ENCODE measurements at places on chromosomes 16 and 17.

- peak; percentile 55 for DNase-seq
These were observed 18.8 kb upstream of the ASGR2 start for GRCh38 chr17:7133424-7133823.

- no peak for DNase-seq
These were observed 77.6 kb downstream of the NXN start for GRCh38 chr17:901964-902363.

GRCh38 chr16:48137822-48138221, 18.0 kb downstream of the ABCC12 start:
- no peak for DNase-seq

DNA sequence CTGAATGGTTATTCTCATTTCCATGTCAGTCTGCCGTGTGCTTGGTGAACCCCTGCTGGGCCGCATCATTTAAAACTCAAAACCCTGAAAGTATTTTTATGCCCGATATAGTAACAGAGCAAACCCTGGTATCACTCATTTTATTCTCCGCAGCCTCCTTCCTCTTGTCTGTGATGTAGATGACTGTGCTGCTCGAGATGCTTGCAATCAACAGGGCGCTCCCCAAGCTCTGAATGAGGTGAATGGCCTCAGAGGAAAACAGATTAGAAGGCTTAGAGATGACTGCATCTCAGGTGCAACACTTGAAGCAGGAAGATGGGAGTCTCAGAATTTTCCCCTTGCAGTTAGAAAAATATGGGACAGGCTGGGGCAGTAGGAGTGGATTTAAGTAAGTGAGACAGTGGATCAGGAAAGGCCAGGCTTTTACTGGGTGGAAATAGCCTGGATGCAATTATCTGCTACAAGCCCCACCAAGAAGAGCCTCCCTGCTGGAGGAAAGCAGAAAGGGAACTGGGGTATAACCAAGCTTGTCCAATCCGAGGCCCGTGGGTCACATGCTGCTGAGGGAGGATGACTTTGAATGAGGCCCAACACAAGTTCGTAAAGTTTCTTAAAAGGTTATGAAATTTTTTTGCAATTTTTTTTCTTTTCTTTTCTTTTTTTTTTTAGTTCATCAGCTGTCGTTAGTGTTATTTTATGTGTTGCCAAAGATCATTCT, 166.9 kb downstream of the CDH13 start:
- no peak for DNase-seq

- DNase-seq, result no peak
These were observed 177.0 kb upstream of the C16orf82 start for GRCh38 chr16:26889740-26890139.

GRCh38 chr16:57997528-57998265, 2.8 kb downstream of the ZNF319 start:
- DNase-seq, result no peak

DNA sequence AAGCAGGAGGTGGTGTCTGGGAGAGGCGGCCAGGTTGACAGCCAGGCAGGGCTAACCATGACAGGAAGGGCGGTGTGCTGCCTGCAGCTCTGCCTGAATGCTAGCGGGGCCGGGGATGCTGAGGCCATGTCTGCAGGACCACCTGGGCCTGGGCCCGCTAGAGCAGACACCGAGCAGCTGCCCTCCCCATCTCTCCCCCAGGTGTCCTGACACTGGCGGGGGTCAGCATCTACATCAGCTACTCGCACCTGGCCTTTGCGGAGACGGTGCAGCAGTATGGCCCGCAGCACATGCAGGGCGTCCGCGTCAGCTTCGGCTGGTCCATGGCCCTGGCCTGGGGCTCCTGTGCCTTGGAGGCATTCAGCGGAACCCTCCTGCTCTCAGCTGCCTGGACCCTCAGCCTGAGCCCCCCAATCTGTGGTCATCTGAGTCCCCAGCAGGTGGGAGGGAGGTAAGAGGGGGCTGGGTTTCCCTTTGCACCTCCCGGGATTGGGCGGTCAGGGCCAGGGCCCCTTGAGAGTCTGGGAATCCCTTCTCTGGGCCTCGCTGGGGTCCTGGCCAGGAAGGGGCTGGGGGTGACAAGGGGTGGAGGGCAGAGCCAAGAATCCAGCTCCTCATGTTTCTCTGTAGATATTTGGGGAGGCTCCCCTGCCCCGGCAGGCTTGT, 7.5 kb downstream of the TMEM235 start:
- peak; percentile 22 for DNase-seq

- no peak for DNase-seq
These were observed 3.8 kb downstream of the OR4D2 start for GRCh38 chr17:58170622-58171021.

- DNase-seq, result peak; percentile 3
These were observed 123.5 kb downstream of the CBLN1 start for GRCh38 chr16:49158029-49158642.

DNA sequence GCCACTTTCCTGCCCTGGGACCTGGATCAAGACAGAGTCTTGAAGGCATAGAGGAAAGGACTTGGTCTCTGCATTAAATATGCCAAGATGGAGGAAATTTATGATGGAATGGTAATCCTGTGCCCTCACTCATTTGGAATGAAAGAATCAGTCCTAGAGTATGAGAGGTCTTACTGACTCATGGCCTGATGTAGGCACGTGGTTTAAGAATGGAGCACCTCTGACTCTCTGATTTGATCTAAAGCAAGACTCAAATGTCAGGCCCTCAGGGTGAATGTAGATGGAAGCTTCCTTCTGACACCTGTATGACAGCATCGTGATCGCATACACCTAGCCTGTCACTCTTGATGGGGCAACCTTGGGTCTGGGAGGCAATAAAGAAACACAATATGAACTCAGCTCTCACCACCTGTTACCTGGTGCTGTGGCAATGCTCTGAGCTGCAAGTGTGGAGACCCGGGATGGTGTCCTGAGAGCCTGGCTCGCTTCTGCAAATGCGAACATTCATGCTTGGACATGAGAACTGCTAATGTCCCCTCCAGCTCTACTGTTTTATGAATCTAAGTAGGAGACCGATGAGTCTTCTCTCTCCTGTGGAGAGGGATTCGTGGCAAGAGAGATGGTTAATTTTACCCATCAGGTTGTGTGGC, 229.9 kb downstream of the ABCC12 start:
- DNase-seq, result no peak

- peak; percentile 53 for DNase-seq
These were observed 13.6 kb downstream of the CLEC16A start for GRCh38 chr16:10957771-10958482.

DNA sequence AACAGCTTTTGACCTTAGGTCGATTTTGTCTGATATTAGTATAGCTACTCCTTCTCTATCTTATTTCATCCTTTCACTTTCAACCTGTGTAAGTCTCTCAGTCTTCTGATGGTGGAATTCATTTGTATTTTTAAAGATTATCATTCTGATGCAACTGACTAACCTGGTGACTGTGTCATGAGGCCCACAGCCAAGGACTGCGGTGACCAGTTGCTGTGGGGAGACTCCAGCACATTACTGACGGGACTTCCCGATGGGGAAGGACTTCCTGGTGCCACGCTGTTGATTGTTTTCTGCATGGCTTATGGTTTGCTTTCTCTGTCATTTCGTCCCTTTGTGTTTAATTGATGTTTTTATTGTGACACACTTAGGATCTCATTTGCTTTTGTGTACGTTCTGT, 34.2 kb downstream of the RMI2 start:
- no peak for DNase-seq

DNA sequence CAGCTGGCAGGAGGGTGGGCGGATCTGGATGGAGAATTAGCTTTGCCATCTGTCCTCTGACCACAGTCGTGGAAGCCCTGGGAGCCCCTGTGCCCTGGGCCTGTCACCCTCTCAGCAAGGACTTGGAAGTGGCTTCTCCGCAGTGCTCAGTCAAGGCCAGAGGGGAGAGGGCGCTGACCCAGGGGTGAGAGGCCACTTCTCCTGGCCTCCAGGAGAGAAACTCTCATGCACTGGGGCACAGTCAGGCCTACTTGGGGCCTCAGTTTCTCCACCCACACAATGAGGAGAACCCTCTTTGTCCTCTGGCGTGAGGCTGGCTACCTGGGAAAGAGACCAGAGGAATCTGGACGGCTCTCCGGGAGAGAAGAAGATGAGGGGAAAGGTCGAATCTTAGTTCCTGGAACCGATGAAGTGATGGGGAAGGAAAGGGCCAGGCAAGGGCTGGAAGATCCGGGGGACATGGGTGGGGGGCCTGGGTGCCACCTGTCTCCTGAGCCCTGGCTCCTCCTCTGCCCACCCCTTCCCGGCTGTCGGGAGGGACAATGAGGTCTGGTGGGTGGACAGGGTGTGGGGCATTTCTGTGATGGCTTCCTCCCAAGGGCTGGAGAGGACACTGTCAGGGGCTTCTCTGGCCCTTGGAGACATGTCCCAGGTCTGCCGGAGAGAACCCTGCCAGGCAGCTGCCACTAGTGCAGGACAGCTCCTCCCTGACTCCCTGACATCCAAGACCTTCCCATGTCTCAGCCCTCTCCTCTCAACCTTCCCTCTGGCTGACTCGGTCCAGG, 9.0 kb upstream of the ARHGAP27 start:
- peak; percentile 4 for DNase-seq

DNA sequence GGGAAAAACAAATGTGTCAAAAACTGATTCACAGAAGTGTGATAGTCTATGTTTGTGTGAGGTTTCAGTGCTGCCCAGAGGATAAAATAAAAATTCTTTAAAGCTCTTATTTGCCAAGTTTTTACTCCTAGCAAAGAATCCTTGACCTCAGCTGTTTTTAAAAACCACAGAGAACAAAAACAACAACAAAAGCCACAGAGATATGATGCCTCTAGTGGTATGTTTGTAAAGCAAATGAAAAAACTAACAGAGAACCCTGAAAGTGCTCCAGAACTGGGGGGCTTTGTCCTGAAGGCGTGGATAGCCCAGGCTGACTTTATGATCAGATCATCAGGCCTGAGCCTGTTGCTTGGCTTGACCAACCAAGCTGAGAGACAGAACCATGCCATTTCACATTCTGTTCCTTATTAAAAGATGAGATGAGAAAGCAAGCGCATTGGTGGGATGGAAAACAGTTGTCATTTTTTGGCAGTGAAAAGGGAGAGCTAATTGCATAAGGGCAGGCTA, 411.0 kb downstream of the CPPED1 start:
- no peak for DNase-seq

DNA sequence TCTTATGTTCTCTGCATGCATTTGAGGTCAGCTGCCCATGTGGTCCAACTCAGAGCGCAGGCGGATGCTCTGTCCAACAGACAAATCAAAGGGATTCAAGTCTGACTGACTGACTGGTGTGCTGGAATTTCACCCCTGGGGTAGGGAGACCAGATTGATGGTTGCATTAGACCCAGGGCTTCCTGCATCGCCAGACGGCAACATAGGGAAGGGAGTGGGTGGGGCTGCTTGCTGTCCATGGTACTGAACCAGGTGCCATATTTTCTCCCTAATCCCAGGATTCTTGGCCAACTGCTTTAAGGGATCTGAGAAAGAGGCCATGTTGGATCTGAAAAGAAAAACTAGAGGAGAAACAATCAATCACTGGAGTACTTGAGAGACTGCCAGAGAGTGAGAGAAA, 332.0 kb downstream of the XYLT1 start:
- DNase-seq, result no peak

DNA sequence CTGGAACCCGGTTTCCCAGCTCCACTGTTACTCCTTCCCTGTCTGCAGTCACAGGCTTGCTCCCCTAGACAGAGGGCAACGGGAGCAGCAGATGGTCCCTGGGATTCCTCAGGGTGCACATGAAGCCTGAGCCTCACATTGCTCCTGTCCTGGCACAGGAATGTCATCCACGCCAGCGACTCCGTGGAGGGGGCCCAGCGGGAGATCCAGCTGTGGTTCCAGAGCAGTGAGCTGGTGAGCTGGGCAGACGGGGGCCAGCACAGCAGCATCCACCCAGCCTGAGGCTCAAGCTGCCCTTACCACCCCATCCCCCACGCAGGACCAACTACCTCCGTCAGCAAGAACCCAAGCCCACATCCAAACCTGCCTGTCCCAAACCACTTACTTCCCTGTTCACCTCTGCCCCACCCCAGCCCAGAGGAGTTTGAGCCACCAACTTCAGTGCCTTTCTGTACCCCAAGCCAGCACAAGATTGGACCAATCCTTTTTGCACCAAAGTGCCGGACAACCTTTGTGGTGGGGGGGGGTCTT, 1.6 kb upstream of the DECR2 start:
- DNase-seq, result no peak

DNA sequence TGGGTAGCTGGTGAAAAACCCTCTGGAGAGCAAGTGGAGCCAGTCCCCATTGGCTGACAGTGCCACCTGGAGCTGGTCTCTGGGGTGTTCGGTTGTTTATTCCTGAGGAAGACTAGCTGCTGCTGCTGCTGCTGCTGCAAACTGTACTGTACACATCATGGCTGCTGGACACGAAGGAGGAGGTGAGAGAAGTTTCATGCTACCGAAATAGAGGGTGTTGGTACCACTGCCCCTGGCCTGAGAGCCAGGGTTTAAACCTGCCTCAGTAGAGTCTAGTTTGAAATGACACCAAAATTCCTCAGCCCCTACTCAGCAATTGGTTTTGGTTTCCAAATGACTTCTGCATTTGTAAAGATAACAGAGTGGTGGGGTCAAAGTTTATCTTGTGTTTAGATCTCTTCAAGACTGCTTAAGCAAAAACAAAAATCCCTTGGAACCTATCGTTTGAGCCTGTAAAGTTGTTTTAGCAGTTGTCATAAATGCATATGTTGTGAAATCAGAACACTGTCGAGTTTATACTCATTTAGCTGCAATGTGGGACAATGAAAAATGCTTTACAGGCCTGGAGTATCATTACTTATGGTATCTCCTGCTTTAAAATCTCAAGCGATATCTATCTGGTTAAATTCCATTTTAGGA, 40.8 kb downstream of the CYB5B start:
- DNase-seq, result no peak

DNA sequence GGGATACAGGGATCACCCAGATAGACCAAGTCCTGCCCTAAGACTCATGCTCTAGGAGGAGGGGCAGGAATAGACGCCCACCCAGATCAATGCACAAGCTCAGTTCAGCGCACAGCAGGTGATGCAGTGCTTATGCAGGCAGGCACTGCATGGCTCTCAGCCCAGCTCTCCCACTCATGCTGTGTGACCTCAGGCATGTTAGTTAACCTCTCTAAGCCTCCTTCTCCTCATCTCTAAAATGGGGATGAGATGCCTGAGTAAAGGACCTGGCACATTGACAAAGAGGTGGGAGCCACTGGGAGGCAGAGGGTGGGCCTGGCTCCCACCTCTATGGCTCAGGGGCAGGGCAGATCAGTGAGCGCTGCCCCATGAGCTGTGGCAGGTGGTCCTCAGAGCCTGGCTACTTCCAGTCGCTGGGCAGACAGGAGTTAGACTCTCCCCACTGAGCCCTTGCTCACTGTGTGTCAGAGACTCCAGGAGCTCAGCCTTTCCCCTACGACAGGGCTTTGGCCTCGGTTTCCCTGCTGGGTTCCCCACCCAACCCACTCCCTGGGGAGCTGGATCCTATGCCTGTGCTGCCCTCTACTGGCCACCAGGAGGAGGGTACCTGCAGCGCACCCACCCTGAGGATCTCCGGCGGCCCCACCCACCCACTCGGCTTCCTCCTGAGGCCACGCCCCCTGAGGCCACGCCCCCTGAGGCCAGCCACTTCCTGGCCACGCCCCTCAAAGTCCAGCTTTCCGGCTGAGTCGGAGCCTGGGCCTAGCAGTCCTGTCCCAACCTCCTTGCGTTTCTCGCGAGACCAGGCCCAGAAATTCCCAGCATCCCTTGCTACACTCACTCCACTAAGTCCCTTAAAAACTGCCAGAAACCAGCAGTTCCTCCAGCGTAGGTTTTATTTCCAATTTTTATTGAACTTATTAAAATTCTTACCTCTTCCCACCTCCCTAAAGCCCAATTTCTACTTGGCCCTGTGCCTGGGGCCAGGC, 196.1 kb downstream of the GSG1L start:
- peak; percentile 45 for DNase-seq

GRCh38 chr16:89354325-89354724, 136.0 kb downstream of the ANKRD11 start:
- no peak for DNase-seq

All from SK-N-DZ (cell line).